ENCODE measurements at places on chromosomes 2 and 18.

DNA sequence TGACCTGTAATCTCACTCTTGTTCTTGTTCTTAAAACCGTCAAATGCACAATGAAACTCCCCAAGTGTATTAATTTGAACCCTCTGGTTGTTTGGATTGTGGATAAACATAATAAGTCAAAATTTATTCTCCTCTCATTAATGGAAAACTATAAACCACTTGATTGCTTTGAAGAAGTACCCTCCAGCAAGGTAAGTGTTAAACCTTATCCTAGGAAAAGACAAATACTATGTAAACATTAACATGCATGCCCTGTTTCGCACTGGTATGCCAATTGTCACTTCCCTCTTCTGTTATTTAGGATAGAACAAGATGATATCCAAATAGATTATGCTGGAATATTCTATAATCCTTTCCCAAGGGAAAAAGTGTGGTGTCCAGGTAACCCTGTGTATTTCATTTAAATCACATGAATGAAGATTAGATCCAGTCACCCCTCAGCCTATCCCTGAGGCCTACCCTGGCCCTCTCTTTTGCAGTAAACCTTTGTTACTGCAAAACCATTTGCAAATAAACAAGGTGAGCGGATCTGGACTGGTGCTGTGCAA lies 1.3 kb downstream of the ADI1 start:
- DNase-seq = no peak

GRCh38 chr18:13051950-13052349 lies 60.8 kb downstream of the CEP192 start:
- DNase-seq = no peak

GRCh38 chr18:39951142-39951720 lies 2003.8 kb upstream of the PIK3C3 start:
- DNase-seq = no peak

- DNase-seq = no peak
Measured at GRCh38 chr18:23938043-23938756, 76.4 kb upstream of the TTC39C start.

- DNase-seq = no peak
Measured at GRCh38 chr2:67437114-67437513, 40.0 kb downstream of the ETAA1 start.

- DNase-seq = no peak
Measured at GRCh38 chr18:59707306-59707705, 10.1 kb upstream of the CCBE1 start.

- DNase-seq = no peak
Measured at GRCh38 chr18:30971338-30971956, 71.1 kb downstream of the DSC3 start.

GRCh38 chr18:79944126-79944731 lies 7.2 kb downstream of the SLC66A2 start:
- DNase-seq = peak; percentile 91

- no peak for DNase-seq
Measured at GRCh38 chr18:11324956-11325882, 175.8 kb upstream of the PIEZO2 start.

- DNase-seq = no peak
Measured at GRCh38 chr2:239152916-239153305, 247.9 kb downstream of the HDAC4 start.

GRCh38 chr18:12428923-12429322 lies 21.2 kb downstream of the PRELID3A start:
- no peak for DNase-seq

DNA sequence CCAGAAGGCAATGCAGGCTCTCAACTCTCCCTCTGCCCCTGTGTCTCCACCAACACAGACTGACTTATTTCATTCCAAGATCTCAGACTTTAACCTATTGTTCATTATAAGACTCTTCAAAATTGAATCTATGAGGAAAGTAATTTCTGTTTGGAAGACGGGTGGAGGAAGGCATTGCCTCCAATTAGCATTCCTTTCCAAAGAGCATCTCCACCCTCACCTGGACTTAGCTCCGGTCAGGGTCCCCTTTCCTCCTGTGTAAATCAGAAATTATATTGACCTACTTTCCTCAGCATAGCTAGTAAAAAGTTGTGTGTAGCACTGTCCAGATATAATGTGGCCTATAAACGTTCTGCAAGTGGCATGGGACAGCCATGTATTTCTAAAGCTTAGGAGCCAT lies 230.4 kb upstream of the ACVR2A start:
- DNase-seq = no peak
